ENCODE measurements at places on chromosomes 16 and 17.

GRCh38 chr17:37813751-37814150, 68.9 kb upstream of the HNF1B start:
- DNase-seq, result no peak

DNA sequence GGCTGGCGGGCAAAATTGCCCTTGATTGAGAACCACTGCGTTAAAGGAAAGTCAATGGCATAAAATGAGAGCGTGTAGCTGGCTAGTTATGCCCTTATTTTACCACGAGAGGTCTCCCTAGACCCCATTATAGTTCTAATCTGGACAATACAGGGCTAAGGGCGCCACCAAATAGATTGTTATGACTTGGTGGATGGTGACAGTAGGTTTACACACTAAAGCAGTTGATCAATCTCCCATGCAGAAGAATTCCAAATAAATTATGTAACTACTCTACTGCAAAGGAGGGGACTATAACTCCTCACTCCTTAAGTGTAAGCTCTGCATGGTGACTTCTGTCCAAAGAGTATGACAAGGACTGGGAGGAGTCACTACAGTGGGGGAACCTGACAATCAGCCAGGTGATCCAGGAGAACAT, 20.4 kb upstream of the YPEL2 start:
- DNase-seq, result no peak

DNA sequence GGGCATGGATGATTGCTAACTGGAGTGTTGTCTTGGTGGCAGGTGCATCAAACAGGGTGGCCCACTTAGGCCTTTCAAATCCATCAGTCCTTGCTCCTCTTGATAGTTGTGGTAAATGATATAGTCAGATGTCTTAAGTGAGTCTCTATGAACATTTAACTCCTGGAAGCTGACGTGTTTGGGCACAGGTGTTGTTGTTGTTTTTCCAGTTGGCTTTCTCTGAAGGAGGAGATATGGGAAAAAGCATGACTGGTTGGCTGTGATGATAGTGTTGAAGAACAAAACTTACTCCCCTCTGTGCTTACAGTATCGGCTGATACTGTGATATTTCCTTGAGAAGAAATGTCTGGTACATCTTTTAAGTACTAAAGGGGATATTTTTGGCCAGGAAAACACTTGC, 18.0 kb downstream of the TNRC6A start:
- no peak for DNase-seq

DNA sequence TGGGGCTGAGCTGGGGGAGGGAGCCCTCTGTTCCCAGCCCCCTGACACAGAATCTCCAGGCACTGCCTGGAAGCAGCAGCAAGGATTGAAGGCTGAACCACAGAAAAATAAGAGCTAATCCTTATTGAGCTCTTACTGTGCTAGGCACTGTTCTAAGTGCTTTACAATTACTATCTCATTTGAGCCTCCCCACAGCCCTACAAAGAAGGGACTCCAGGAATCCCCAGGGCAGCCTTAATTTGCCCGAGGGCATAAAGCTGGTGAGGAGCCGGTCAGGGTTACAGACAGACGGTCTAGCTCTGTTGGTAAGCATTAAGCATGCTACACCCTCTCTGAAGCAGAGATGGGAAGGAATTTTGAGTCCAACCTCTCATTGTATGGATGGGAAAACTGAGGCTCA, 7.0 kb downstream of the SAMD14 start:
- no peak for DNase-seq

DNA sequence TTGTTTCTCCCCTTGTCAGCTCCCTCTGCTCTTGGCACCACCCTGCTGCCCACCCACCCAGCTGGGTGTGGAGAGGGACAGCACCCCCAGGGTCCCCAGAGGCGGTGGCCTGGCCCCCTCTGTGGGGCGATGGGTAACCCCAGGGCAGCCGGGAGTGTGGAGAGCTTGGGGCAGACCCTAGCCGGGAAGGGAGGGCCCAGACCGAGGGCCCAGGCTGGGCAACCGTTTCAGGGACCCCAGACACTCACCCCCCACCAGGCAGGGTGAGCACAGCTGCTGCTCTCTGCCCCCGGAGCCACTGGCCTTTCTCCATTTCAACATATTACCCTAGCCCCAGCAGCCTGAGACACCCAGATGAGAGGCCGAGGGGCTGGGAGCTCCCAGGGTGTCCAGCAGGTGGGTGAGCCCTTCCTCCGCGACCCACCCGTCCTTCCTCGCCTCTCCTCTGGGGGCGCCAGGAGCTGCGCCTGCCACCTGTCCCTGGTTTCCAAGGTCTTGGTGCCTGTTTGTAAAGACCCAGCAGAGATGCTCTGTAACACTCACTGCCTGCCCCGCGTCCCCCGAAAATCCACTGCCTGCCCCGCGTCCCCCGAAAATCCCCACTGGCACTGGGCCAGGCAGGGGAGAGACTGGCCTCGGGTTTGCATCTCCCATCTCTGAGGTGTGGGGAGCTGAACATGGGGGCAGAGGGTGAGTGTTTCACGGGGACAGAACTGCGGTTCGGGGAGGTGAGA, 45.4 kb downstream of the BAHCC1 start:
- DNase-seq, result no peak

DNA sequence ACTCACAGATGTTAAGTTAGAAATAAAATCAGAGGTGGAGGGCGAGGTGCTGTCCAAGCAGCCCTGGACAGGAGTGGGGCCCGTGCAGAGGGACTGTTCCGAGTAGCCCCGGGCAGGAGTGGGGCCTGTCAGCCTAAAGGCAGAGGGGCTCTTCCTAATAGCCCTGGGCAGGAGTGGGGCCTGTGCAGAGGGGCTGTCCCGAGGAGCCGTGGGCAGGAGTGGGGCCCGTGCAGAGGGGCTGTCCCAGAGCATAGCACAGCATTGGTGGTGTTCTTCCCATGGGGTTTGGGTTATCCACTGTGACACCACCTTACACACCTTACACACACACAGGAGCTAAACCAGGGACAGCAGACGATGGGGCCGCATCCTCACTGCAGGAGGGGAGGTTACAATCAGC, 10.4 kb downstream of the CEP131 start:
- no peak for DNase-seq
